ENCODE measurements at places on chromosomes 4 and X.
A peak's percentile ranks its signal among the peaks of the same experiment; 100 is the strongest.

DNA sequence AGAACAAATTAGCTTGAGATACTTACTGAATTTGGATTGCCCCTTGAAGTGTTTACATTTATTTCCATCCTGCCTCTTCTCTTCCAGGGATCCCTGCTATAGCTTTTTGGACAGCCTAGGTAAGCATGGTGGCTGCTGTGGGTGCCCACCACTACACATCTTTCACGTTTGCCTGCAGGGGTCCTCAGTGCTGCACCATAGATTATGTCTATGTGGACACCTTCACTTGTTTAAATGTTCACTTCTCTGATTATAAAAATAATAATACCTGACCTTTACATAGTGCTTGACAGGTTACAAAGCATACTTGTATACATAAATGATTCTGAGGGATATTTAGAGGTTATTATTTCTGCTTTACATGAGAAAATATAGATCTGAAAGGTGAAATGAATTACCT, 67.9 kb upstream of the SLC4A4 start:
- H3K27ac ChIP-seq: no peak overlapping the region
- no peaks in the 10 kb centered on the region for H3K27me3 ChIP-seq
- H3K36me3 ChIP-seq: no peaks in the 10 kb centered on the region

DNA sequence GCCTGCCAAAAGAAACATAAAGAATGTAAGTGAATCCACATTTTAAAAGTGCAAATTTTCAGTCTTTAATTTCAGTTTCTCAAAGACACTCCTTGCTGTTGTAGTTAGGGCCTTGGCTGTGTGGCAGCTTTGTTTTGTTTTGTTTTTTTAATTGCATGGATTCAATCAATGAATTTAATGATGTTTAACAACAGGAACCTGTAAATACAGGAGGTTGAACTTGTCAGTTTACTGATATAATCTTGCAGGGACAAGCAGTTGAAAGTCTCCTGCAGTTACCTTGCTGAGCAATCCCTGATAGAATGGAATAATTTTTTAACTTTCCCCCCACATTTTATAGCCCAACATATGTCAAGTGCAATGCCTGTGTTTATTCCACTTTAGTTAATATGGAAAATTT, 528.3 kb upstream of the PCDH7 start:
- DNase-seq: no peak
- H3K27me3 ChIP-seq: peaks cover 2% of the 10 kb centered on the region
- H3K36me3 ChIP-seq: no peaks in the 10 kb centered on the region

GRCh38 chrX:105038672-105039328, 181.7 kb downstream of the TEX13A start:
- no peak overlapping the region for H3K4me3 ChIP-seq
- no peak for DNase-seq
- no peak overlapping the region for H3K27ac ChIP-seq
- H3K36me3 ChIP-seq: no peaks in the 10 kb centered on the region

GRCh38 chr4:6961496-6962210, 52.0 kb downstream of the TBC1D14 start:
- peaks cover 9% of the 10 kb centered on the region for H3K27me3 ChIP-seq
- DNase-seq: no peak
- H3K27ac ChIP-seq: no peak overlapping the region
- H3K36me3 ChIP-seq: no peaks in the 10 kb centered on the region

DNA sequence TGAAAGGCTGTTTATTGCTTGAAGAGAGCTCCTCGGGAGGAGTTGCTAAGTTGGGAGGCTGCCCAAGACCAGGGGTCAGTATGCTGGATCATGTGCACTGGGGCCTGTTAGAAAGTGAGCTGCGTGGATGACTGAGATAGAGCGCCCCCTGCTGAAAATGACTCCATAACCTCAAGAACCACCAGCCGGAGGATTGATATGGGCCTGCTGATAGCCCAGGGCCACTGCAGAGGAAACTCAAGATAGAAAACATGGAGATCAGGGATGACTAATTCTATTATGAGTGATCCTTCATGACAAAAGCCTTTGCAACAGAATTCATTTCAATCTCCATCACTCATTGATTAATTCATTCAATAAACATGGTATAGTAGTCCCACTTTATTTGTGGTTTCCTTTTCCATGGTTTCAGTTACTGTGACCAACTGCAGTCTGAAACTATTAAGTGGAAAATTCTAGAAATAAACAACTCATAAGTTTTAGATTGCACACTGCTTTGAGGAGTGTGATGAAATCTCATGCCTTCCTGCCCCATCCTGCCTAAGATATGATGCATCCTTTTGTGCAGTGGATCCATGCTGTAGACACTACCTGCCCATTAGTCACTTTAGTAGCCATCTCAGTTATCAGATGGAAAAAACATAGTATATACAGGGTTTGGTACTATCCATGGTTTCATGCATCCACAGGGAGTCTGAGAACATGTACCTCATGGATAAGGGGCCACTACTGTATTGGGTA, 126.7 kb upstream of the MBNL3 start:
- no peak overlapping the region for H3K4me3 ChIP-seq
- peaks cover 5% of the 10 kb centered on the region for H3K27me3 ChIP-seq
- H3K27ac ChIP-seq: no peak overlapping the region
- H3K4me1 ChIP-seq: peaks cover 6% of the 10 kb centered on the region
- no peaks in the 10 kb centered on the region for H3K36me3 ChIP-seq

- H3K4me1 ChIP-seq: peaks cover 10% of the 10 kb centered on the region
- H3K27me3 ChIP-seq: peaks cover 4% of the 10 kb centered on the region
- no peak overlapping the region for H3K4me3 ChIP-seq
- H3K27ac ChIP-seq: no peak overlapping the region
Measured at GRCh38 chr4:110682311-110682710, 59.4 kb upstream of the PITX2 start.

- no peak overlapping the region for H3K27ac ChIP-seq
- H3K36me3 ChIP-seq: no peaks in the 10 kb centered on the region
- DNase-seq: no peak
- no peaks in the 10 kb centered on the region for H3K4me1 ChIP-seq
- no peaks in the 10 kb centered on the region for H3K27me3 ChIP-seq
Measured at GRCh38 chr4:121717680-121718237, 21.0 kb upstream of the ANXA5 start.

- DNase-seq: no peak
- no peaks in the 10 kb centered on the region for H3K27me3 ChIP-seq
- H3K4me3 ChIP-seq: no peak overlapping the region
- H3K36me3 ChIP-seq: no peaks in the 10 kb centered on the region
Measured at GRCh38 chr4:134408897-134409296, 207.3 kb upstream of the PABPC4L start.

- H3K4me3 ChIP-seq: no peak overlapping the region
- DNase-seq: no peak
- no peaks in the 10 kb centered on the region for H3K4me1 ChIP-seq
- H3K27ac ChIP-seq: no peak overlapping the region
- no peaks in the 10 kb centered on the region for H3K36me3 ChIP-seq
Measured at GRCh38 chr4:13365195-13365594, 118.9 kb downstream of the RAB28 start.

DNA sequence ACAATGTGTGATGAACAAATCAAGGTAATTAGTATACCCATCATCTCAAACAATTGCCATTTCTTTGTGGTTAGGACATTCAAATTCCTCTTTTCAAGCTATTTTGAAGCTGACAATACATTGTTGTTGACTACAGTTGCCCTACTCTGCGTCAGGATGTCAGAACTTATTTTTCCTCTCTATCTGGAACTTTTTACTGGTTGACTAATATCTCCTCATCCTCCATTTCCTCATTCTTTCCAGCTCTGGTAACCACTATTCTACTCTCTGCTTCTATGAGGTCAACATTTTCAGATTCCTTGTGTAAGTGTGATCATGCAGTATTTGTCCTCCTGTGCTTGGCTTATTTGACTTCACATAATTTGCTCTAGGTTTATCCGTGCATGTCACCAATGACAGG, 240.5 kb upstream of the HS3ST1 start:
- no peaks in the 10 kb centered on the region for H3K4me1 ChIP-seq
- H3K4me3 ChIP-seq: no peak overlapping the region
- H3K27ac ChIP-seq: no peak overlapping the region
- no peaks in the 10 kb centered on the region for H3K36me3 ChIP-seq

- H3K4me1 ChIP-seq: no peaks in the 10 kb centered on the region
- no peaks in the 10 kb centered on the region for H3K36me3 ChIP-seq
- no peak overlapping the region for H3K27ac ChIP-seq
- H3K27me3 ChIP-seq: no peaks in the 10 kb centered on the region
- no peak overlapping the region for H3K4me3 ChIP-seq
- DNase-seq: peak; percentile 67
Measured at GRCh38 chr4:10554694-10555093, 97.5 kb upstream of the ZNF518B start.

- peaks cover 4% of the 10 kb centered on the region for H3K36me3 ChIP-seq
- no peak overlapping the region for H3K27ac ChIP-seq
- no peak overlapping the region for H3K4me3 ChIP-seq
Measured at GRCh38 chr4:119589165-119589564, 39.4 kb downstream of the PDE5A start.
